ENCODE measurements at places on chromosomes 4 and X. TPM values are rescaled to one million over a fixed set of nuclear protein-coding genes. Genes with fewer than 3 reads are reported as not detected.

DNA sequence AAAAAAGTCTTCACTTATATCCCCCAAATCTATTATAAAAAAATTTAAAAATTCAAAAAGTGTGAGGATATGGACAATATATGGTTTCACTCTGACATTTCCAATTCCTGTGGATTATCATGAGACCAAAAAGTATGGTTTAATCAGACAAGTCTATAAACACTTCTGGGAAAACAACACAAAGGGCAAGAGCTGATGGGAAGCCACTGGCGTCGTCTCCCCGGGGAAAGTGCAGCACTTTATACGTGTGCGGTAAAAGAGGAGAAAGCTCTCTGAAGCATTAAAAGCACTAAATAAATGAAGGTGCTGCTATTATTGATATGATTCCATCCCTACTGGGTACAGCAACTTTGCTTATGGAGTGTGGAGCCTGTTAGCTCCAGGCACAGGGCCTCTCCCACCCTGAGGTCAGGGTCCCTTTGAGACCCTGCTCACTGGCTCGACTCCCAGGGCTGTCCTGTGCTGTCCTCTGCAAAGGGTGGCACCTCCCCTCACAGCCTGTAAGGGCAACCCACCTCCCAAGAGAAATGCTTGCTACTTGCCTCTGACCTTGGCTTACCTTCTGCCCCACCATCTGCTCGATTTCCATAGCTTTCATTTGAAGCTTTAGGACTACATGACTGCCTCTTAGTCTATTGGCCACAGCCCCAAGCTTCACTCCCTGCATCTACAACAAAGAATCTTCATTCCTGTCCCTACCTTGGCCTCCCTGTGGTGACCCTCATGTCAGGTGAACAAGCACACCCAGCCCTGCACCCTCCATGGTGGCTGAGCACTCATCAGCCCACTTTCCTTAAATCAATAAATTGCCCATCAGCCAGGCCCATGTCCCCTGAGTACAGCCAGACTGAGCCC is 248.6 kb downstream of the HNRNPD start:
- H3K4me1 ChIP-seq = no peaks in the 10 kb centered on the region
- H3K36me3 ChIP-seq = no peaks in the 10 kb centered on the region
- H3K27me3 ChIP-seq = no peaks in the 10 kb centered on the region
- no peak overlapping the region for H3K4me3 ChIP-seq
- no peak overlapping the region for H3K27ac ChIP-seq

- no peaks in the 10 kb centered on the region for H3K4me1 ChIP-seq
- no peak for DNase-seq
- H3K36me3 ChIP-seq = no peaks in the 10 kb centered on the region
These were observed 41.6 kb upstream of the XIAP start for GRCh38 chrX:123818243-123818642.

GRCh38 chr4:1593881-1594345 is 90.2 kb downstream of the FAM53A start:
- DNase-seq = no peak
- H3K4me3 ChIP-seq = no peak overlapping the region
- H3K4me1 ChIP-seq = no peaks in the 10 kb centered on the region
- H3K27ac ChIP-seq = no peak overlapping the region

DNA sequence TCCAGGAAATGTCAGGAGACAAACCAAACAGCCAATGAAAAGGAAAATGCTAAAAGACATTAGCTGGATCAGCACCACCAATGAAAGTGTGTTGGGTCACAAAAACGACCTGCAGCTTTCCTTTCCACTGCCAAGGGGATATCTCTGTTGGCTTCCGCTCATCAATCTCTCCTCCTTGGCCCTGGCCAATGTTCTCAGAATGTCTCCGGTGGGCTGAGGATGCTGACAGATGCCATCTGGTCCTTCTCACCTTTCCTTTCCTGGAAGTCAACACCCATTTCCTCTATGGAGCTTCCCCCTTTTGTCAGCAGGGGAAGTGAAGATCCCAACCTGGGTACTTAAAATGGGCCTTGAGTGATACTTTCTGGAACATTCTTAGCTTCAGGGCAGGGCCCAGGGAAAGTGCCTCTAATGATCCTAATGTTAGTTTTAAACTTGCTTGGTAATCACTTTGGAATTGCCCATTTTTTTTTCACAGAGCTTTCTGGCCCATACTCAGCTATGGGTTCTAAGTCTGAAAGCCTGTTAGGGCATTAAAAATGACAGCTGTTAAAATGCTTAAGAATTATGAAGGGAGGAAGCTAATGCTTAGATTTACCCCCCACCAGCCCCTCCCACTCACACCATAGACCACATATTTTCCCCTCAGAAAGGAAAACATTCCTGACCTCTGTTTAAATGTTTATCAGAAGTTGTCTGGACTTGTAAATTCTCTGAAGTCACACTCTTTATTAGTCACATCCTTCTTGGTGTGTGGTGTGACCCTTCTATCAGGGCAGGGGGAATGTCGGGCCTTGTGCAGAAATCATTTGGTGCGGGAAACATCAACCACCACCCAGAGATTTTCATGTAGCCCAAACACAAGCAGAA is 29.2 kb downstream of the IGFBP7 start:
- DNase-seq = peak; percentile 82
- peaks cover 15% of the 10 kb centered on the region for H3K4me1 ChIP-seq

- H3K27me3 ChIP-seq = no peaks in the 10 kb centered on the region
- H3K27ac ChIP-seq = no peak overlapping the region
- H3K4me3 ChIP-seq = no peak overlapping the region
- H3K36me3 ChIP-seq = peaks cover 10% of the 10 kb centered on the region
- no peak for DNase-seq
These were observed 58.5 kb downstream of the PPA2 start for GRCh38 chr4:105415281-105415744.

DNA sequence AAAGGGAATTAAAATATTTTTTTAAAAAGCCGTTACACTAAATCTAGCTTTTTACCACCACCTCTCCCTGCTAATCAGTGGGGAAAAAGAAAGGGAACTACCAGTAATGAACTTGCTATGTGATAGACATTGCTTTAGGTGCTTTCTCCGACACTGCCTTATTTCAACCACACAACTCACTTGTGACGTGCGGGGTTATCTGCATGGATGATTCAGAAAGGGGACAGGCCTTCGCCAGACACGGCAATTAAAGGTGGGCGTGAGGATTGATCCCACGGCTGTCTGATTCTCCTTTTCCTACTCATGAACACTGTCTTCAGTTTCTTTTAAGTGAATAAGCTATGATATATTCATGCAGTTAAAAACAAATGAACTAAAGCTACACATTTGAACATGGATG is 882 bp upstream of the CXCR3 start:
- DNase-seq = no peak
- H3K27ac ChIP-seq = no peak overlapping the region
- no peaks in the 10 kb centered on the region for H3K27me3 ChIP-seq
- peaks cover 5% of the 10 kb centered on the region for H3K4me1 ChIP-seq
- H3K4me3 ChIP-seq = no peak overlapping the region
- H3K36me3 ChIP-seq = no peaks in the 10 kb centered on the region

DNA sequence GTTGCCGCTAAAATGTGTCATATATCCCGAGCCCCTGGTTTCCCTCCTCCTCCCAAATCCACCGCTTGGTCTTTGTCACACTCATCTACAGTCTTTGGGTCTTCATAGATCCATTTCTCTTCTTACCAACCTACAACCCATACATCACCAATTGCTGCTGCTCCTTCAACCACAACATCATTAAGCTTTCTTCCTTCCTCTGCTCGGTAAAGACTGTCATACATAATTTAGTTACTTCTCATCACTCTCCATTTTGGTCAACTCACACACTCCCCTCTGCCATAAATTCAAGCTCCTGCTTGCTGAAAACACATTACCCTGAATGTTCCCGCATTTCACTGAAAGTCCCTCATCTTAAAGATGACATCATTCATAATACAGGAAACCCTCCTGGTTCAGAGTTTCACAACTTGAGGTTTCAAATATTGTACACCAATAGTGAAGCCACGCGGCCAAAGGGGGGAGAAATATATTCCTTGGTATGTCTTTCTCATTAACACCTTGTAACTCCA is 1.7 kb upstream of the DCTD start:
- H3K36me3 ChIP-seq = peaks cover 5% of the 10 kb centered on the region
- peaks cover 34% of the 10 kb centered on the region for H3K4me1 ChIP-seq
- no peak overlapping the region for H3K4me3 ChIP-seq

GRCh38 chr4:80043541-80043940 is 29.5 kb downstream of the ANTXR2 start:
- DNase-seq = peak; percentile 57
- H3K27ac ChIP-seq = no peak overlapping the region
- H3K36me3 ChIP-seq = no peaks in the 10 kb centered on the region
- no peak overlapping the region for H3K4me3 ChIP-seq
- no peaks in the 10 kb centered on the region for H3K27me3 ChIP-seq

GRCh38 chr4:99863-100262 is 24.4 kb upstream of the ZNF718 start:
- no peaks in the 10 kb centered on the region for H3K27me3 ChIP-seq
- no peaks in the 10 kb centered on the region for H3K4me1 ChIP-seq
- no peaks in the 10 kb centered on the region for H3K36me3 ChIP-seq

DNA sequence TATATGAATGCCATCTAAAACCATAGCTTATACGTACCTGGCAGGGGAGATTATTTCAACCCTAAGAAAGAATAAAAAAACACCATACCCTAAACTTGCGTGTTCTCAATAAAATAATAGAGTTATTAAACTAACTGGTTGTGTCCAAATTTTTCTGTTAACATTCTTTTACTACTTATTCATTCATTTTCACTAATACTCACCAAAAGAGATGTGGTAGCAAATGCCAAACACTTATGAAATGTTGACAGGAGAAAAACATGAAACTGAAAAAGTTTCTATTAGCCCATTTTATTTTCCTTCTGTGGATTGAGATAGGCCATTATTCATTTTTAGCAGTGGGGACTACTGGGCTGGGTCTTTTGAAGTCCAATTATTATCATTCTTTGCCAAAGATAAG is 102.0 kb downstream of the TSPAN5 start:
- no peak for DNase-seq
- no peak overlapping the region for H3K4me3 ChIP-seq
- H3K27ac ChIP-seq = no peak overlapping the region
- H3K27me3 ChIP-seq = no peaks in the 10 kb centered on the region
- no peaks in the 10 kb centered on the region for H3K36me3 ChIP-seq

- H3K27me3 ChIP-seq = peaks cover 13% of the 10 kb centered on the region
- no peak overlapping the region for H3K27ac ChIP-seq
- peak; percentile 78 for DNase-seq
- no peak overlapping the region for H3K4me3 ChIP-seq
- no peaks in the 10 kb centered on the region for H3K4me1 ChIP-seq
These were observed 116.6 kb upstream of the FRMPD4 start for GRCh38 chrX:12021698-12022097.

- H3K4me1 ChIP-seq = no peaks in the 10 kb centered on the region
- H3K27ac ChIP-seq = no peak overlapping the region
- no peaks in the 10 kb centered on the region for H3K27me3 ChIP-seq
- no peak overlapping the region for H3K4me3 ChIP-seq
These were observed 10.0 kb downstream of the MGST2 start for GRCh38 chr4:139675651-139676050.

- peaks cover 43% of the 10 kb centered on the region for H3K36me3 ChIP-seq
- DNase-seq = peak; percentile 51
- H3K27ac ChIP-seq = peak overlapping the region; percentile 21
- H3K4me3 ChIP-seq = no peak overlapping the region
- H3K27me3 ChIP-seq = no peaks in the 10 kb centered on the region
These were observed 4.9 kb downstream of the SPRY1 start for GRCh38 chr4:123401271-123402120.

- no peaks in the 10 kb centered on the region for H3K27me3 ChIP-seq
- no peak for DNase-seq
- no peaks in the 10 kb centered on the region for H3K36me3 ChIP-seq
These were observed 27.8 kb downstream of the PIR start for GRCh38 chrX:15465347-15465746.

DNA sequence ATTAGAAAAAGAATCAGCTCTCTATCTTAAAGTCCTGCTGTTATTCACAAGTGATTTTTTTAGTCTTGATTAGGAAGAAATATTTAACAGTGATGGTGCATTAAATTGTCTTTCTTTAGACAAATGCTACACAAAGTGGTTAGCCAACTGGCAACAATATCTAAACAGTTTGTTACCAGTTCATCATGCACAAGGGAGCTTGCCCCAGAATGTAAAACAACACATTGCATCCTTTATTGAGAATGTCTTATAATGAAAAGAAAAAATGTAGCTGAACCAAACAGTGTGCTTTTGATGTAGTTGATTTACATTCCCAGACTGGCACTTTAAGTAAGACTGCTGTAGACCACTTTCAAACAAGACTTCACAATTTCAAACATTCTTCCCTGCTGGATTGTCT is 34.1 kb upstream of the NAA11 start:
- no peaks in the 10 kb centered on the region for H3K27me3 ChIP-seq
- H3K36me3 ChIP-seq = no peaks in the 10 kb centered on the region

DNA sequence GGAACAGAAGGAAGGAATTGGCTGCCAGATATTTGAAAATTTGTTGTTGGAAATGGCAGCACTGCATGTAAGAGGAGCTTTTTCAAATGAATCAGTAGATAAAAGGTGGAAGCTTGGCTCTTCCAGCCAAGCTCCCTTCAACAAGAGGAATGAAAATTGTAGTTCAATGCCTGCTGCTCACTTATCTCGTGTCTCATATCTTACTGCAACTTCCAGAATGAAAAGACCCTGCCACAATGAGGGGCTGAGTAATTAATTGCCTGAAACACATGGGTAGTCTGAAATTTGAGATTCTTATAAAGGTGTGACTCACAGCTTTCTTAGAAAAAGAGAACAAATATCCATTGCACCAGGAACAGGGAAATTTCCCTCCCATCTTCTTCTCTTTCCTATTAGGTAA is 53.0 kb downstream of the HAND2 start:
- H3K4me3 ChIP-seq = no peak overlapping the region
- no peak for DNase-seq

- no peak overlapping the region for H3K4me3 ChIP-seq
- no peak overlapping the region for H3K27ac ChIP-seq
- H3K36me3 ChIP-seq = no peaks in the 10 kb centered on the region
- no peak for DNase-seq
These were observed 303.0 kb upstream of the TACR3 start for GRCh38 chr4:104022831-104023230.

GRCh38 chr4:161992317-161992716 is 171.5 kb downstream of the FSTL5 start:
- H3K36me3 ChIP-seq = no peaks in the 10 kb centered on the region
- DNase-seq = no peak
- no peaks in the 10 kb centered on the region for H3K4me1 ChIP-seq
- H3K27me3 ChIP-seq = no peaks in the 10 kb centered on the region

DNA sequence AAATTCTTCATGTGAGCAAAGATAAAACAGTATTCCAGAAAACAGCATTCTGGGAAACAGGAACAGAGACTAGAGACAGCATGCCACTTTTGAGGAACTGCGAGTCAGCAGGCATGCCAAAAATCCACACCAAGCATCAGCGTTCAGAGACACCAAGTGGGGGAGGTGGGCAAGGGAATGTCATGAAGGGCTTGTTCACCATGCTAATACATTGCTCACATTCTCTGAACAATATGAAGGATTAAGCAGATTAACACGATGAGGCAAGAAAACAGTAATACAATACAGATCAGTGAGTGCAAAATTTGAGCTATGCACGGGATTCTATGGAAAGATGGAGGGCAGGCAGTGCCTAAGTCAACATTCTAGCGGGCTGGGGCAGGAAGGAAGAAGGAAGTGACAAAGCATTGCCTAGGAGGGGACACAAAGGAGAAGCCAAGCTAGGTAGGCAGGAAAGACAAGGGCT is 278.3 kb downstream of the FBXW7 start:
- no peaks in the 10 kb centered on the region for H3K4me1 ChIP-seq
- no peak overlapping the region for H3K27ac ChIP-seq
- H3K27me3 ChIP-seq = no peaks in the 10 kb centered on the region

FAM193A gene
- 24.1 TPM for total RNA-seq

NR3C2 gene
- total RNA-seq = 43.9 TPM

Measured in lung (tissue), 17 donors.